ENCODE measurements at places on chromosomes 12 and 14.

DNA sequence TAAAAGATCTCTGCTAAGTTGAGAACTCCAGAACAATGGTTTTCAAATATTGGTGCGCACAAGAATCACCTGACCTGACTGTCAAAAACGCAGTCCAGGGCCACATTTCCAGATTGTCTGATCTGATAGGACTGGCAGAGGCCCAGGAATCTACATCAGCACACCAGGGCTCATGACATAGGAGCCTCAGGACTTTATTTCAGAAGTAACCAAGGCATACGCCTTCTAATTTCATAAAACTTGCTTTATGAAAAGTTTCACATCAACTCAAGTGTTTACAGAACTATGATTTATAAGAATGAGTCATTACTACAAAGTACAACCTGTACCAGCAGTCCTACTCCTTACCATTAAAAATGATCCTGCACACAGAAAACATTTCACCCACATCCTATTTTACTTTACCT is 47.7 kb upstream of the PTPRO start:
- DNase-seq: no peak

- no peak for DNase-seq
These were observed 14.3 kb upstream of the TMEM229B start for GRCh38 chr14:67502867-67503266.

DNA sequence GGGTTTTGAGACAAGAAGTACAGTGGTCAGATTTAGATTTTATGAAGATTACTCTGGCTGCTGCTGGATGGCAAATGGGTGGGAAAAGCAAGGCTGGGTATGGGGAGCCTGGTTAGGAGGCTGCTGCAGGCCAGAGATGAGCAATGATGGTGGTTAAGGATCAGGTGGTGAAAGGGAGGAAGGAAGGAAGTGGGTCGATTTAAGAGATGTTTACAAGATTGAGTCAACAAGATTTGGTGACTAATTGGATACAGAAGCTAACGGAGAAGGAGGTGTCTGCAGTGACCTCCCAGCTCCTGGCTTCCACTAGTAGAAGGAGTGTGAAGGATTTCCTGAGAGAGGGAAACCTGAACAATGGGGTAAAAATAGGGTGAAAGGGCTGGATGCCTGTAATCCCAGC is 18.7 kb downstream of the NOS1 start:
- no peak for DNase-seq

- DNase-seq: no peak
These were observed 3.5 kb downstream of the NUP37 start for GRCh38 chr12:102116392-102116791.

DNA sequence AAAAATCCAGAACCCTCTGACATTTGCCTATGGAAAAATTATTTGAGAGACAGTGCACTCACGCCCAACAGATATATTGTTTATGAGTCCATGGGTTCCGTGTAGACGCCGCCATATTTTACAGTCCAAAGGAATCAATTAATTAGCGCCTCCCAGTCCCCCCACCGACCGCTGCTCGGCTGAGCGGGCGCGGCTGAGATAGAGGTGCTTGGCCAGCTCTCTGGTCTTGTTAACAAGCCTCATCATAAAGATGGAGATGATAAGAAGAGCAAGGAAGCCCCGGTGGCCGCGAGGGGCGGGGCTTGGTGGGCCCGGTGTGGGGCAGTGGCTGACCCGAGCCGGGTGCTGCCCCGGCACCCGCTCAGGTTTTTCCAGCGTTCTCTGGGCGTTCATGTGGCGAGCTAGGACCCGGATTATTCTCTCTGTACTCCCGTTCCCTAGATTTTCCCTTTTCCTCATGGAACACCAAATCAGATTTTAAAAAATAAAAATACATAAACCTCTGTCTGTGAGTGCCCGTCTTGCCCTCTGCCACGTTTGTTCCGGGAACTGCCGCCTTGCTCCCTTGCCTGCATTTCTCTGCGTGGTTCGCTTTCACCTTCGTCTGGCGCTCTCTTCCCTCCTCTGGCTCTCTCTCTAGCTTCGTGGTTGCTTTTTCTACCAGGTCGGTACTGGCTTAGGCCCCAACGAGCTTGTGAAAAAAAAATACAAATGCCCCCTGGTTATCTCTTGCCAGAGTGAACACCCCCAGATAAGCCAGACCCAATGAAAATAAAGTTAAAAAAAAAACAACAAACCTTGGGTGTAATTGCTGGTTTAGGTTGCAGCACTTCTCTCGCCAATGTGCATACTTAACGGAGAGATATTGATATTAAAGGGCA is 9.0 kb downstream of the HOXC12 start:
- DNase-seq: no peak
